ENCODE measurements at places on chromosomes 4 and X.
A peak's percentile ranks its signal among the peaks of the same experiment; 100 is the strongest.

GRCh38 chr4:151853034-151853433 is 92.2 kb upstream of the GATB start:
- no peak for DNase-seq

- no peak for DNase-seq
Observed at GRCh38 chrX:70096052-70096451, 33.8 kb downstream of the OTUD6A start.

DNA sequence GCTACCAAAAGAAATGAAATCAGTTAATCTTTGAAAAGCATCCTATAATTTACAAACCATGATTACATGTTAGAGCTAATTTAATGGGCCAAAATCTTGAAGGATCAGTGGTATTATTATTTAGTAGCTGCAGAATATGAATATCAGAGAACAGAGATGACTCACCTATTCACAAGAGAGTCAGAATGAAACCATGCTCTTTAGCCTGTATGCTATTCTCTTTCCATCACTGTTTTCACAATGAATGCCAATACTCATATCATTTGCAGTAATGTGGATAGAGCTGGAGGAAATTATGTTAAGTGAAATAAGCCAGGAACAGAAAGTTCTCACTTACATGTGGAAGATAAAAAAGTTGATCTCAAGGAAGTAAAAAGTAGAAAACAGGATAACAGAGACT is 414.1 kb downstream of the CENPC start:
- no peak for DNase-seq

DNA sequence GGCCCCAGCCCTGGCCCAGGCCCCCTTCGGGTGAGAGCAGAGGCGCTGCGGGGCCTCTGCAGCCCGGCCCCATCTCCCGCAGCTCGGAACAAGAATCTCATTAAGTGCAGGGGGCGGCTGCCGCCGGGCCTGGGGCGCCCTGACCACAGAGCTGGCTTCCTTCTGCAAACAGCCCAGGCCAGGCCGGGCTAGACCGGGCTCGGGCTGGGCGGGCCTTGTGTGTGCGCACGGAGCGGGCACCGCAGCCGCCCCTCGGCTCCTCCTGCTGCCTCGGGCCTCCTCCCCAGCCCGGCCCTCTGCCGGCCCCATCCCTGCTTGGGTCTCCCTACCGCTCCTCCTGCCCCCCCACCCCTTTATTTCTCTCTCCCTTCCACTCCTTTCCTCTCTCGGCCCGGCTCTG is 83.3 kb downstream of the EFNB1 start:
- no peak for DNase-seq

DNA sequence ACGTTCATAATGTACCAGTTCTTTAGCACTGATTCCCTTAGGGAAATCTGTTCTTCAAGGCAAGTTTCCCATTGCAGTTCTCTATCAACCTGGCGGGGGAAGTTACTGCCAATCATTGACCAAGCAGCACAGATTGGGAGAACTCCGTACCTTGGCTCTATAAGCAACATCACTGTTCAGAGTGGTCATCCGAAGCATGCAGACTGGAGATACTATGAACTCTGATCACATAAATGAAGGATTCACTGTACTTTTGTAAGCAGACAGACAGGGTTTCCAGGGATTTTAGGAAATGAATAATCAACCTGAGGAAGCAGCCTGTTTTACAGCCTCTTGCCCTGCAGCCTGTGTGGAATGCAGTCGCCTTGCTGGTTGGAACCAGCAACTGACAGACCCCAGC is 63.8 kb upstream of the WWC2 start:
- no peak for DNase-seq

GRCh38 chr4:187270154-187270553 is 546.5 kb upstream of the FAT1 start:
- DNase-seq, result no peak

- no peak for DNase-seq
Observed at GRCh38 chrX:44480591-44480990, 62.1 kb downstream of the FUNDC1 start.

DNA sequence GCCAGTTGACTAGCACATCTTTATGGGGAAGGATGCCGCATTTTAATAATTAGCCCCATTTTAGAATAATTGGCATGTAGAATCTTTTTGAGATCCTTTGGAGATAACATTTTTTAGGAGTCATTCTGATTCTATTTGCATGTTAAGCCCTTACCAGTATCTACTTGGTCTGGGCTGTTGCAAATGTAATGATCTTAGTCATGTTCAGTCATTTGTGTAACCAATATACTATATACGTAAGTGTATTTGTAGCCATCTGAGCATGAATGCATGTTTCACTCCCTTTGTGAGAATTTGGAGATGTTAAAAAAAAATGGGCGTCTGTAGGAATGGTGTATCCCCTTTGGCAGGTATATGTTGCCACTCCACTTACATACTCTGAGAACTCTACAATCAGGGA is 119.1 kb downstream of the TEX13A start:
- DNase-seq, result no peak

DNA sequence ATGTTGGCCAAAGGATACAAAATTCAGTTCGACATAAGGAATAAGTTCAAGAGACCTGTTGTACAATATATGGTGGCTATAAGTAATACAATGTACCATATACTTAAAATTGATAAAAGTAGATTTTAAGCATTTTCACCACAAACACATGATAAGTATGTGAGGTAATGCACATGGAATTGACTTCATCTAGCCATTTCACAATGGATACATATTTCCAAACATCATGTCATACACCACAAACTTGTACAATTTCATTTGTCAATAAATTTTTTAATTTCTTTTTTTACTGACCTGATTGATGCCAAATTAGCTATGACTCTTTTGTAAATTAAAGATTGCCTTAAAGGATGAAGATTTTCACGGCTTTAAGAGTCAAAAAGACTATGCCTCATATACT is 103.1 kb upstream of the VCX2 start:
- DNase-seq, result no peak

DNA sequence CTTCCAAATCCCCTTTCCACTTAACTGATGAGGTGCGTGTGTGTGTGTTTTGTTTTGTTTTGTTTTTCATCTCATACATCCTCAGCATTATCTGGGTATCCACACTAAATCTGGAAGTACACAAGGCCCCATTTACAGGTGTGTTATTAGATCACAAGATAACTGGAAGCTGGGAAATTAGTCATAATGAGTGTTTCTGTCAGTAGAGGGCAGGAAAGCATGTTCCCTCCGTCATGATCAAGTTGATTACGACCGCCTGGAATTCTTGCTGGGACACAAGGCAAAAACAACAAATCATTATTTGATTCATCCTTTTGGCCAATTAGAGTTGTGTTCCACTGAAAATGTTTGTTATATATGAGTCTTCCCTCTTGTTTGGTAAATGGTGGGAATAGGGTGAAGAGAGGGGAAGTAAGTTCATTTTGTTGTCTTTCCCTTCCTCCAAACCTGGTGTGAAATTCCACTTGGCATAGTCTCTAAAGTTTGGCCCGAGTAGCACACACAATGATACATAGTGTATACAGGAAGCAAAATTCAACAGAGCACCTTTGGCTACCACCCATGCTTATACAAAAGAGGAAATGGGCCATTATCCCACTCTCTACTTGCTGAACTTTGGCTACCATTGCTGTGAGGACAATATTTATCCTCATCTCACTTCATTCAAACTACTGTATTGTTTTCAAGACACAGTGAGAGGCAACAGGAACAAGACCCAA is 33.3 kb upstream of the TLL1 start:
- no peak for DNase-seq

DNA sequence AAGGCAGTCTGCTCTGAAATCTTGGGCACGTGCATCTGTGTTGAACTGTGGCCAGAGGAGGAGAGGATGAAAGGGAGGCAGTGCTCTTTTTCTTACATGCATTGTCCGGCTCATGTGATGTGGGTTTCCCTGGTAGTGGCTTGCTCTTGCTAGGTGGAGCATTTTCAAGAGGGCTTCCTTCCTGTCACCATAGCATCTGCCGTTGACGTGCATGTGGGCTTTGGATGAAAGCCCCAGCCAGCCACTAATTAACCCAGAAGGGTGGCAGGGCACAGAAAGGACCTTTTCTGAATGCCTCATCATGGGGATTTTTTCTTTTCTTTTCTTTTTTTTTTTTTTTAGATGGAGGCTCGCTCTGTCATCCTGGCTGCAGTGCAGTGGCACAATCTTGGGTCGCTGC is 121.3 kb downstream of the GPR143 start:
- DNase-seq, result peak; percentile 9

GRCh38 chr4:144283526-144283925 is 143.0 kb upstream of the GYPA start:
- no peak for DNase-seq

GRCh38 chr4:72842323-72842722 is 227.2 kb downstream of the COX18 start:
- no peak for DNase-seq

DNA sequence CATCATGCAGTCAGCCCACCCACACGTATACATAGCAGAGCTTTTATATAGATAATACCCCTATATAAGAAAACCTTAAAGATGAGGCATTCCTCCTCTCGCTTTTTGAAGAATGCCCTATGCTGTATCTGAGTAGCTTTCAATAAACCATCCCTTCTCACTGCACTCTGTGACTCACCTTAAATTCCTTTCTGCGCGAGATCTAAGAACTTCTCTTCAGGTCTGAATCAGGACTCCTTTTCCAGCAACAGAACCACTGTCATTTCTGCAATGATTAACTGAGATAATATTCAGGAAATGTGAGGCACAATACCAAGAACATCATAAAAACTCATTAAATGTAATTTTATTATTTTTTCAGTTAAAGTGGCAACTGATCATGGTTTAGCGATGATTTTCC is 76.4 kb upstream of the DCLK2 start:
- no peak for DNase-seq

DNA sequence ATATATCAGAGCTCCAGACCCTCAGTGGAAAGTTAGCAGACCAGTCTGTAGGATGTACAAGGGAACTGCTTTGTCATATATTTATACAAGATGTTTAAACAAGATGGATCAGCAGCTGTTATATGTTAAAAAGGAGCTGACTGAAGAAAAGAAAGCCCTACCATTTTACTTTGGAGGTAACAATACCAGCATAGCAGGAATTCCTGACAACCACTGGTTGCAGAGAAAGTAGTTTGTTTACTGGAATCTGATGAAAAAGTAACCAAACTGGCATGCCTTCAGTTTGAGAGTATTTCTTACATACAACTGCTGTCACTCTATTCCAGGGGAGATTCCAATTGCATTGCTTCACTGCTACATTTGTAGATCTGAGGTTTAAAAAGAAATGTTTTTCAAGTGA is 49.5 kb upstream of the GABRQ start:
- DNase-seq, result no peak

DNA sequence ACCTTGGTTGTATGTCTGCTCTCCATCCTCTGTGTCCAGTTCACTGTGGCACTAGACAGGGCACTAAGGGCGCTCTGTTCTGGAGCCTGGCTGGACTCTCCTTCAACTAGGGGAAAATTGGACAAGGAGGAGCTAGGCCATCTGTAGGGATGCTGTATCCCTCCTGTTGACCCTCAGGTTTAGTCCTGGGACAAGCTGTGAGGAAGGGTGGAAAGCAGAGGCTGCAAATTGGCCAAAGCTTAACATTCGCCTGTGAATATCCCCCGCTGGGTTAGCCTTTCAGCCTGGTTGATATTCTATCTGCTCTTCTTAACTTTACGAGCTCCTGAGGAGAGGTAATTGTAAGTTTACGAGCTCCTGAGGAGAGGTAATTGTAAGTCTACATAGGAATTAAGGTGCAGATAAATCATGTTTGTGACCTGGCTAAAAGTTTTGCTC is 64.4 kb upstream of the ENPEP start:
- DNase-seq, result no peak

DNA sequence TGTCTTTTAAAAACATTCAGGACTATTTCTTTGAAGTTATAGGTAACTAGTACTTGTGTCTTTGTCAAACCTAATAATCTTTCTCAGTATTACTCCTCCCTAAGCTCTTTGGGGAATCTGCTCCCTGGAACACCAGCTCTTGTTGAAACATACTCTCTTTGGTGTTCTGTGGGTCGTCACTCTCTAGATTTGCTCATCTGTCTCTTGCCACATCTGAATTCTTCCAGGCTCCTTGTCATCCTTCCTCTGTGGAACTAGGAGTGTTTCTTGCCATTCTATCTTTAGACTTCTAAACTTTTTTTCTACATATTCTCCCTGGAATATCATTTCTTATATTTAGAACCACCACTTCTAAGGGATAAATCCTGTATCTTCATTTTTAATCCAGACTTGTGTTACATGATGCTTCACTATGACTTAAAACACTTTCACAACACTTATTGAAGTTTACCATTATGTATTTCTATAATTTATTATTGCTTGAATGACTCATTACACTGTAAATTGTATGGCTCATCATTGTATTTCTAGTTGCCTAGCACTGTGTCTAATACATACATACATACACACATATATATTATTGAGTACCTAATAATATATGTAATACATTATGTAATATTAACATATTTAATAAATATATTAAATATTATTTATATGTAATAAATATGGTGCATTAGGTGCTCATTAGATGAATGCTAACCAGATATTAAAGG is 186.1 kb downstream of the TMA16 start:
- no peak for DNase-seq

- no peak for DNase-seq
Observed at GRCh38 chr4:48025005-48025404, 8.4 kb downstream of the NIPAL1 start.

GRCh38 chrX:76454456-76454927 is 27.0 kb downstream of the MAGEE1 start:
- DNase-seq, result no peak

DNA sequence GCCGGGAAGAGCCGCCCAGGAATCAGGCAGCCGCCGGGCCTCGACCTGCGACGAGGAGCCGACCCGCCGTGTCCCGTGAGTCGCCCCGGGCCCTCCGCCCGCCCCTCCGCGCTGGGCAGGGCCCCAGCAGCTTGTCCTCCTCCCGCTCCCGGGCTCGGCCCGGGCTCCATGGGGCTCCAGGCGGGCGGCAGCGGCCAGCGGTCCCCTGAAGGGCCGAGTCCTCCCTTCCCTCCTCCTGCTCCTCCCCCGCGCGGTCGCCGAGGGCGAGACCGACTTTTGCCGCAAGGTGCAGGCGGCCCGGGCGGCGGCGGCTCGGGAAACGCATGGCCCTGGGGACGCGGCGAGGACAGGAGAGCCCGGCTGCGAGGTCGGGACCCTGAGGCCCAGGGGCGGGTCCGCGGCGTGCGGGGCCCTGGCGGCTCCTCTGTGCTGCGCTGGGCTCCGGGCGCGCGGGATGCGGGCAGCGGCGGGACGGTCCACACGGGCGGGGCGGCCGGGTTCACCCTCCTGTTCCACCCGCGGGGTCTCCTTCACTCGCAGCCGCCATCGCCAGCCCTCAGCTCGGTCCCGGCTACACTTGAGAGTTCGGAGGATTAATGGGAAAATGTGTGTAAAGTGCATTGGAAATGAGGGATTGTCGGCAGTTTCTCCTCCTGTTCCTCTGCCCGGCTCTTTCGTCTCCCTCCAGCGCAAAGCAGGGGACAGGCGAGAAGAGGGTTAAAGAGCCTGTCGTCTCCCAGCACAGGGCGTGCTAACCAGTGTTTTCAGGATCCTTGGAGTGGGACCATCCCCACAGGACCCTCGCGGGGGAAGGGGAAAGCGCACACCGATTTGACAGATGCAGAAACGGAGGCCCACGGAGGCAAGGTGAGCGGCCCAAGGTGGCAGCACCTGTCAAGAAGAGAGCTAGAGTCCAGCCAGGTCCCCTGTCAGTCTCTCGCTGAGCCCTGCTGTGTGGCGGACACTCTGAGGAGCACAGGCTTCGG is 16.6 kb upstream of the ZNF718 start:
- no peak for DNase-seq

- no peak for DNase-seq
Observed at GRCh38 chr4:130393231-130393630, 1297.3 kb downstream of the C4orf33 start.
